ENCODE measurements at places on chromosomes 13 and 19.

DNA sequence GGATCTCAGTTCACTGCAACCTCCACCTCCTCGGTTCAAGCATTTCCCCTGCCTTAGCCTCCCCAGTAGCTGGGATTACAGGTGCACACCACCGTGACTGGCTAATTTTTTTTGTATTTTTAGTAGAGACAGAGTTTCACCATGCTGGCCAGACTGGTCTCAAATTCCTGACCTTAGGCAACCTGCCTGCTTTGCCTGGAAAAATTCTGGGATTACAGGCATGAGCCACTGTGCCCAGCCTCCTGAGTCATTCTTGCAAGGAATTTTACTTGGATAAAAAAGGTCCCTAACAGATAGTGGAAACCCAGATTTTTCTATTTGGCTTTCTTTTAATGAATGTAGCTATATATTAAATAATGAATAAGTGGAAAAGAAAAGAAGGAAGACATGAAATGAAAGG is 449.9 kb upstream of the ATXN8OS start:
- no peak for DNase-seq

GRCh38 chr13:41802684-41803444 is 158.0 kb downstream of the VWA8 start:
- no peak for DNase-seq

GRCh38 chr19:47541518-47541917 is 26.7 kb upstream of the NAPA start:
- DNase-seq = no peak

GRCh38 chr13:41970918-41971317 is 10.0 kb upstream of the VWA8 start:
- no peak for DNase-seq

DNA sequence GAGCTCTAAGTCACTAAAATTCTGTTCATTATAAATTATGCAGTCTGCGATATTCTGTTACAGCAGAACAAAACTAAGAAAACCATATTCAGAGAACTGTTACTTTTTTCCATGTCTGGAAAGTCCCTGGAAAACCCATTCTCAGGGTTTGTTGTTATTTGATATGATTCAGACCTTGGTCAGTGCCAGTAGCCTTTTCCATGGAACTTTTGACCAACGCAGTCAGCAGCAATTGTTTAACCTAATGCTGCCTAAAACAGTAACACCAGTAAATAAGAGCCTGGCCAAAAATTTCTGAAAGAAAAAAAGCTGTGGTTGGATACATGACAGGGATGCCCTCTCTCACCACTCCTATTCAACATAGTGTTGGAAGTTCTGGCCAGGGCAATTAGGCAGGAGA is 402.7 kb downstream of the TBC1D4 start:
- no peak for DNase-seq

DNA sequence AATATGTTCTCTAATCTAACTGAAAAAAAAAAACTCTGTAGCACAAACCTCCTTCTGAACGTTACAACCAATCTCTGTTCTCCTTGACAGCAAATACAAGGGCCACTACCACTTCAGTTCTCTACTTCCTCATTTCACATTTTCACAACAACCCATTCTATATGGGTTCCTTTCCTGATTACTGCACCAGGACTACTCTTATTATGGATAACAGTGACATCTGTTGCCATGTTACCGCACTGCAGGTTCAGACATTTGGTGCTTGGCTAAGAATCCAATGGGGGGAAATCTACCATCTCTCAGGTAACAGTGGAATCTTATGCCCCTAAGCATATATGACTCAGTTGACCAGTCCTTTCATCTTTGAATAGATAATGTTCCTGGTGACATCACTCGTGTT is 11.6 kb upstream of the FPR3 start:
- no peak for DNase-seq

- no peak for DNase-seq
Measured at GRCh38 chr13:24081387-24081786, 79.1 kb upstream of the SPATA13 start.

DNA sequence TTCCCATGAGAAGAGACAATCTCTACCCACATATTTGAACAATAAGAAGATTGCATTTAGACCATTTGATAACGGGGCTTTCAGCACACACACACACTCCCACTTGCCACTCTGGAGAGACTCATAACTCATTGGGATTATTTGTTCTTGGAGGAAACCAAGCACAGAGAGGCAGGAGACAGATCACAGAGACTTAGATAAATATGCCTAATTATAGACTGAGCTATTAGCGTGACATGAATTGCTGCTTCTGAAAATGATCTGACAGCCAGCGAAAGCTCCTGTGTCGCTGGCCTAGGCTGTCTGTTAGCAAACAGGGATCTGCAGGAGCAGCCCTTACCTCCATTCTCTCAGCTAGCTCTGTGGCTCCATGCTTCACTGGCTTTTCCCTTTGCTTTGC is 111.4 kb downstream of the CCNA1 start:
- peak; percentile 93 for DNase-seq

GRCh38 chr19:36605101-36605876 is at the start of gene ZNF382:
TSS of gene ZNF382 (plus strand) at chr19:36605313. CDS start at chr19:36609915, 4,602 bp downstream.
- DNase-seq = peak; percentile 66

DNA sequence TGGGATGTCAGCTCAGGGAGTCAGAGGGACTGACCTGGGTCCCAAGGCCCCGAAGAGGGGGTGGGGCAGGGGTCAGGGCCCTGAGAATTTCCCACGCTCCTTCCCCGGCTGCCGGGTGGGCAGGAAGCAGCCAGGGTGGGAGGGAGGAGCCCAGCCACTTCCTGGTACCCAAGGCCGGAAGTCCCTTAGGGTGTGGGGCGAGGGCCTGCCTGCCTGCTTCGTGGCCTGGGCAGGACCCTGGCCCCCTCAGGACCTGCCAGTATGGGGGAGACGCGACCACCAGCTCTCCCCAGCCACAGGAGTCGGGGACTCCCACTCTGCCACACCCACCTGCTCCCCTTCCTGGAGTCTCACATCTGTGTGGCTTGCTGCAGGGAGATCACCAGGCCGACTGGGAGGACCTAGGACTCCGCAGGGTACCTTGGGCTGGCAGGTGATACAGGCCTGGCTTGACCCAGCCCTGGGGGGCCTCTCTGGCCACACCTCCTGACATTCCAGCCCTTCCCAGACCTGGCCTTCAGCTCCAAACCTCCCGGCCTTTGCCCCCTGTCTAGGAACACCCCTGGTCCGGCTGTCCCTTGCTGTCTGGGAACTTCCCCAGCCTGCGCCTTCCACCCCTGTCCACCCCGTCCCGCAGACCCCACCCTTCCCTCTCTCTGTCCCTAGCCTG is 9.8 kb upstream of the CIRBP start:
- peak; percentile 79 for DNase-seq

DNA sequence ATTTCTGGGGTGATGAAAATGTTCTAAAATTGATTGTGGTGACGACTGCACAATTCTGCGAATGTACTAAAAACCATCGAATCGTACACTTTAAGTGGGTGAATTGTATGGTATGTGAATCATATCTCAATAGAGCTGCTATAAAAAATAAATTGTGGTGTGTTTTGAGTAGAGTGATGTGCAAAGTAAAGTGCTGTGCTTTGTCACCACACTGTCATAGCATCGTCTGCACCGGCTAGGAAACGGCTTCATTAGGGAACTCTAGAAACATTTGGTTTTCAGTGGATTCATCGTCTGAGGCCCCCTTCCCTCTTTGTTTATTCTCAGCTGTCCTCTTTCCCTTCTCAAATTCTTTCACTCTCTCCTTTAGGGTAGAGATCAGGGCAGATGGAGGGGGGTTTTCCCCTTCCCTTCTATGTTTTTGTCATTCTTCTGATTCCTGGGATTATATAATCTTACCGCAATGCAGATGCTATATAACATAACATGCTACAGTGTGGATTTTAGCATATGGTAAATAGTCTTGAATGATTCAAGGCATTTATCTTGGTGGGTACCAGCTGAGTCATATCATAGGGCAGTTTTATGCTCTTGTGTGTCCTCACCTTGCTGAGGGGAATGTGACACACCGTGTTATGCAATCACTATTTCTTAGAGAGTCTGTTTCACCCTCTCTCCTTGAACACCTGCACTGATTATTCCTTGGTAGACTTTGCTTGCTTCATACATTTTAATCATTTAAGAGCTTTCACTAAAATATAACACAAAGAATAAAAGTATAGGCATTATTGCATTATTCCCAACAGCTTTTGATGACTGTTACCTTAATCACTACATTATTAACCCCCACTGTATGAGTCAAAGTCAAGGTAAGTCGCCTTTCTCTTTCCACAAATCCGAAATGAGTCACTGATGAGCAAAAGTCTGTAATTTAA is 239.4 kb downstream of the DCLK1 start:
- no peak for DNase-seq

DNA sequence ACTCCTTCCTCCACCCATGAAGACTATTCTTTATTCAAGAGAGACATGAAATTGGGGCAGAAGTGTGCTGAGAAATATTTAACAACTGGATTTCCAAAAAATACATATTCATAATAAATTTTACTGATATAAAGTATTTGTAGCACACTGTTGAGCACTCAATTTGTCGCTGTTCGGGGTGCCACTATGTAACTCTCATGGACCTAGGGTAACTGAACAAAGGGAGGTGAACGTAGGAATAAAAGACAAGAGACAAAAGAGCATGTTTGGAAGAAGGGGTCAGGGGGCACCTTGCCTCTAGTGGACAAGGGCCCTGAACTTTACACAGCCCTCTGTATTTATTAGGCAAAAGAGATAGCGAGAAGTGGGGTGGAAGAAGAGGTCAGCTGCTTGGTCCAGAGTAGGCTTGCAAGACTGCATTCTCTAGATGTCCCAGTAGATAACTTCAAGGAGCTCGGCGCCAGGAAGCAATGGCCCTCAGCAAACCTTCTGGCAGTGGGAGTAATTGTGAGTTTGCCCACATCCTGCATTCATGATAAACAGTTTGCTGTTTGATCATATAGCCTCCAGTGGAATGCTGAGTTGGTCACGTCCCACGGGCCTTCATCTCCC is 4.5 kb upstream of the ZNF175 start:
- no peak for DNase-seq

GRCh38 chr13:112443995-112444311 is 67.8 kb downstream of the SPACA7 start:
- DNase-seq = peak; percentile 90

- no peak for DNase-seq
Measured at GRCh38 chr19:13053238-13053637, 49.4 kb downstream of the LYL1 start.

GRCh38 chr13:106752584-106753170 is 184.7 kb upstream of the ARGLU1 start:
- DNase-seq = no peak

DNA sequence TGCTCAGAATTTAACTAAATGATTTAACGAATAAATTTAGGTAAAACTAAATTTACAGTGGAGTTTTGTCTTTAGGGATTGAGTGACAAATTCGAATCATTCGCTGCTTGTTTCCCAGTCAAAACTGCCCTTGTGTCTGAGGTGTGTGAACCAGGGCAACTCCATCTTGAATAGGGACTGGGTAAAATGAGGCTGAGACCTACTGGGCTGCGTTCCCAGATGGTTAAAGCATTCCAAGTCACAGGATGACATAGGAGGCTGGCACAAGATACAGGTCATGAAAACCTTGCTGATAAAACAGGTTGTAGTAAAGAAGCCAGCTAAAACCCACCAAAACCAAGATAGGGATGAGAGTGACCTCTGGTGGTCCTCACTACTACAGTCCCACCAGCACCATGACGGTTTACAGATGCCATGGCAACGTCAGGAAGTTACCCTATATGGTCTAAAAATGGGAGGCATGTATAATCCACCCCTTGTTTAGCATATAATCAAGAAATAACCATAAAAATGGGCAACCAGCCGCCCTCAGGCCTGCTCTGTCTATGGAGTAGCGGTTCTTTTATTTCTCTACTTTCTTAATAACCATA is 10.2 kb upstream of the ANKRD10 start:
- DNase-seq = peak; percentile 56

- no peak for DNase-seq
Measured at GRCh38 chr19:7288977-7289376, 5.2 kb downstream of the INSR start.

DNA sequence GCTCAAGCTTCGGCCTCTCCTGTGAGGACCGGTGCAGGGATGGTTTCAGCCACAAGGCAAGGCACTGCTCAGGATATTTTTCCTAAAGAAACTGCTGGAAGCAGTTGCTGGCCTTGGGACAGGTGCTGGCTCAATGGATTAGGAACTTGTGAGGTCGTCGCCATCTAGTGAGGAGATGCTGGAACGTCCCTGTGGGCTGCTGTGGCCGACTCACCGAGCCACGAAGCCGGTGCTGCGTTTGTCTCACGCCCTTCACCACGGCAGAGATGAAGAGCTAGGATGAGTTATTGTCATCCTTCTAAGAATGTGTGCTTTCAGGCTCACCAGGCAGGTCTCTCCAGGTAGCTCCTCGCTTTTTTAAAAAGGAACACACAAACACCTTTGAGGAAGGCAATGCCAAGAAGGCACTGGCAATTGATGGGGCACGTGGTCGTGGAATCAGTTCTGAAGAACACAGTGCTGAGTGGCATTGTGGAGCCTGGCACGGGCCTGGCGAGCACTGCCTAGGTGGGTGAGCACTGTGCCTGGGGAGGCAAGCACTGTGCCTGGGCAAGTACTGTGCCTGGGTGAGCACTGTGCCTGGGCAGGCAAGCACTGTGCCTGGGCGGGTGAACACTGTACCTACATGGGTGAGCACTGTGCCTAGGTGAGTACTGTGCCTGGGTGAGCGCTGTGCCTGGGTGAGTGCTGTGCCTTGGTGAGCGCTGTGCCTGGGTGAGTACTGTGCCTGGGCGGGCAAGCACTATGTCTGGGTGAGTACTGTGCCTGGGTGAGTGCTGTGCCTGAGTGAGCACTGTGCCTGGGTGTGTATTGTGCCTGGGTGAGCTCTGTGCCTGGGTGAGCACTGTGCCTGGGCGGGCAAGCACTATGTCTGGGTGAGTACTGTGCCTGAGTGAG is 140.4 kb downstream of the TEX29 start:
- DNase-seq = peak; percentile 90

All from NCI-H1417 (cell line).